ENCODE measurements at places on chromosomes 12 and 14.
A peak's percentile ranks its signal among the peaks of the same experiment; 100 is the strongest.

DNA sequence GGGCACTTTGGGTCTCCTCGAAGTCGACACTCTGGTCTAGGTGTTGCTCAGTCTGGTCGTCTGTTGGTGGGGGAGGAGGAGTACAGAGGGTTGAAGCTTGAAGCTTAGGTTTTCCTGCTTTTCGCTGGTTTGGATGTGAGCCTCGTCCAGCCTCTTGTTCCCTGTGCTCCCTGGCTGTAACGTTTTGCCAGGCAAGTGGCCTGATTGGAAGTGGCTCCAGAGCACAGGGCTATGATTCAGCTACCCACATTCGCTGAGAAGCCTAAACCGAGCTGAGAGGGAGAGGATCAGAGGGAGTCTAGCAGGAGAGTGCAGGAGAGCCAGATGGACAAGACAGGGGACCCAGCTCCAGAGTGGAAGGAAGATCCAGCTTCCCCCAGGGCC lies 6.1 kb downstream of the HOXC10 start:
- peak; percentile 81 for DNase-seq

GRCh38 chr12:64682572-64683277 lies 72.4 kb downstream of the RASSF3 start:
- DNase-seq = peak; percentile 68

DNA sequence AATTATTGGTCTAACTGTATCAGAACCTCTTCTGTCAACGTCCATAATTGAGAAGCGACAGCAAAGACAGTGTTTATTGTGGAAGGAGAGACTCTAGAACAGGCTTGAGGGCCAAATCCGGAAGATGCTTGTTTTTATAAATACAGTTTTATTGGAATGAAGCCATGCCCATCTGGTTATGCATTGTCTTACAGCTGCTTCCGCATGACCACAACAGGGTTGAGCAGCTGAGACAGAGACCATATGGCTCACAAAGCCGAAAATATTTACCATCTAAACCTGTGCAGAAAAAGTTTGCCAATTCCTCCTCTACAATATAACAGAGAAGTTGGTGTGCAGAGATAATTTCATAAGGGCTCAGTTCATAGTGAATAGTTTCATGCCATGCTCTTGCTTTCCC lies 24.5 kb downstream of the PRKAB1 start:
- peak; percentile 30 for DNase-seq

GRCh38 chr14:71371711-71372396 lies 464.6 kb downstream of the PCNX1 start:
- DNase-seq = peak; percentile 74

DNA sequence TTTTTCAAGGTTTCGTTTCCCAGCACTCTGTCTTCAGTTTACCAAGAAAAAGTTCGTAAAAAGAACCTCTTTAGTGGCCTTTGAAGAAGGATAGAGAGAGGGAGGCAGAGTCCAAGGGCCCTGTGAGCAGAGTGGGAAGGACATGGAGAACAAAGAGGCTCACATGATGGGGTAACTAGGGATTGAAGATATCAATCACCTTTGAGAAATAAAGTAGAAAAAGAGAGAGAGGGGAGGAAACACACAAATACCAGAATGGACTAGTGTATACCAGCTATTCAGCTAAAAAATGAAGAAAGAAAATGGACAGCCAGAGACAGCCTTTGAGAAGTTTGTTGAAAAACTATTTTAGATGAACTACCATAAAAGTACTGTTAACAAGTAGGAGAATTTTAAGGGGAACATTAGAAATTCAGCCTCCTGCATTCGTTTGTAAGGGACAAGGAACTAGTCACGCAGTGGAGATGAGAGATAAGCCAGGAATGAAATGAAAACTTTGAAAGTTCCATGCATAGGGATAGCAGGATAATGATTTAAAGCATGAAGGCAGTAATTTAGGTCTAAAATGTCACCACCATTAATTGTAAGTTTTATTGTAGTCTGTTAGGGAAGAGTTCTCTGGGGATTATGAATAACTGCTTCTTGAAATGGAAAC lies 82.1 kb downstream of the SPTSSA start:
- peak; percentile 32 for DNase-seq

DNA sequence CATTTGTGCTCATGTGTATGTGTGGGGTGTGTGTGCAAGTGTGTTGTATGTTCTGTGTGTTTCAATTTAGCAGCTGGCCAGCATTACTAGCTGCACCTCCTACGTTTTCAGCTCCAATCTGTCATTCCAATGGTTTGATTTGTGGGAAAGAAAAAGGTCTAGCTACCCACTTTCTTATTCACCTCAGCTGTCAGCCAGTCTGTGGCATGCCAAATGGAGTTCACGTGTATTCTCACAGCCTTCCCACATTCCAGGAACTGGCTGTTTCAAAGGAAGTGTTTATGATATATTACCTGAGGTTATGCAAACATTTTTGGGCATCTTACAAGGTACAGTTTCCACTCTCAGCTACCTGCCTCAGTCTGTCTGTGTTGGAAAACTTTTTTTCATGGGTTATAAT lies 220.2 kb upstream of the CPNE8 start:
- no peak for DNase-seq

Data from fibroblast of skin of abdomen (primary cell).